Neural progenitor cell (in vitro differentiated cells): ENCODE measurements at places on chromosomes 3 and 15. TPM values are rescaled to one million over a fixed set of nuclear protein-coding genes. Genes with fewer than 3 reads are reported as not detected.

The ACKR2 gene
- total RNA-seq = not detected in 2 replicates

GRCh38 chr3:61299343-61300005, 48.2 kb upstream of the FHIT start:
- no peak for DNase-seq

GRCh38 chr3:172034786-172035685, 4.3 kb upstream of the FNDC3B start:
- DNase-seq = peak; percentile 32

DNA sequence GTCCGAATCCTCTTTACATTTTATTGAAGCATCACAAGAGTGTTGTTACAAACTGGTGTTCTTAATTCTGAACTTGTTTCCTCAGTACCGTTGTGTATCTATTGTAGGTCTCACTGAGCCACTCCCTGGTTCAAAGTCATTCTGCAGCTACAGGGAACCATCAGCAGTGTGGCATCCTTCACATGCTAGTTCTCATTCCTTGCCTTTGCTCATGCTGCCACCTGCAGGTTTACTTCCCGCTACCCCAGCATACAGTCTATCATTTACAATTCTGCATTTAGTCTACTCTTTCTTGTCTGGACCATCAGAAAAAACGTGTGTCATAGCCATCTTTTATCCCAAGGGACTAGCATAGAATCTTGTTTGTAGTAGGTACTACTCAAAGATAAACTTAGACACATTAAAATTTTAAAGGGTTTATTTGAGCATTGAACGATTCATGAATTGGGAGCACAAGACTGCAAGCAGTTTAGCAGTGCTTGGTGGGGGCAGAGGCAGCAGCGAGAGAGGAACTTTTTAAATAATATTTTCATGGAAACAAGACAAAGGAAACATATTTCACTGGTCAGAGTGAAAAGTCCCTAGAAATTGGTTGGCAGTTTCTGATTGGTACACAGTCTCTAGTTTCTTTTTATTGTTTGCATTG, 402.1 kb downstream of the CADM2 start:
- DNase-seq = peak; percentile 65

The DVL3 gene
- 29.8 and 59.2 TPM in 2 replicates for total RNA-seq

The CFAP161 gene
- 1.9 TPM in 1 of 2 replicates, not detected in the other for total RNA-seq
